ENCODE measurements at places on chromosomes 2 and 18. TPM values are rescaled to one million over a fixed set of nuclear protein-coding genes. Genes with fewer than 3 reads are reported as not detected.
A peak's percentile ranks its signal among the peaks of the same experiment; 100 is the strongest.

DNA sequence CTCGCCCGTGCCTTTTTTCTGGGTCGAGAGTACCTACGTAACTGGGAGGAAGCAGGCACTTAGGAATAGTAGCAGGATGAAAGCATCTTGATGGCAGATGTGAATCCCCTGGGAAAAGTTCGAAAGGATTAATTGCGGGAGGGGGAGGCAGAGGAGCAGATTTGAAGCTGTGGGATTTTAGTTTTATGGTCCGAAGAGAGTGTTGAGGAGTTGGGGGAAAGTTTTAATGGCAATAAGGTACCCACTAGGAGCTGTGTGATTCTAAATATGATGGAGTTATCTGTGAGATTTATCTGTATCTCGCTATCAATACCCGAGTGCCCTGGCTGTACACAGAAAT, 1.1 kb downstream of the AGFG1 start:
- no peak for DNase-seq

DNA sequence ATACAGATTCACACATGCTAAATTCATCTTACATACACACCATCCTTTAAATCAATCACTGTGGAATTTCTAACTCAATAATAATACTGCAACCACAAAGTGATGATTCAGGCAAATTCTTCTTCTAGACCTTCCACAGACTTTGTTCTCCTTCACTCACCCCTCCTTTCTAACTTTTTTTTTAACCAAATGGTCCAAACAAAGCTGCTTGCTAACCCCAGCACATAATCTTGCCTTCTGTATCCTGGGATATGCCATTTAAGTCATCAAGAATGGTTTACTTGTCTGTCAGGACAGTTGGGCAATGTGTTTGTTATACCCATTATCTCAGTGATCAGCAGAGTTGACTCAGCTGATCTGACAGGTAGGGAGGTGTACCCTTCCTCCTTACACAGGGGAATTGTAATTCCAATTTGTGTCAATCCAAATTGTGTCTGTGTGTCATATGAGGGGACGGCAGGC, 10.0 kb downstream of the SLC40A1 start:
- DNase-seq, result peak; percentile 5

Gene MTLN
- 16.9 TPM for polyA plus RNA-seq

Gene ABCG5
- polyA plus RNA-seq, result not detected
